ENCODE measurements at places on chromosomes 5 and 9.

GRCh38 chr9:108468364-108468763, 387.4 kb downstream of the ACTL7B start:
- DNase-seq = peak; percentile 12

DNA sequence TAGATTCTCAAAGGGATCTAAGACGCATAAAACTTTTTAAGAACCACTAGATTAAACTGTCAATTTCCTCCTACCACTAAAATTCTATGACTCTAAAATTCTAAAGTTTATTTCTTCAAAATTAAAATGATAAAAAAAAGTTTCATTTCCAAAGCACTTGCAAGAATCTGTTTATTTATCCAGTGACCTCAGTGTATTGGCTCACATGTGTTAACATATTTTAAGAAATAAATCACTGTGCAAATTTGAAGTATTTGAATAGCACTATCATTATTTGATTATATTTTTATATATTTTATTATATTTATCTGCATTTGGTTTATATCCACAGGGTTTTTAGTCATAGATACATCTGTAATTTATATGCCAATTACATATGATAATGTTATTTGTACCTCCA, 62.2 kb upstream of the SLC12A2 start:
- DNase-seq = no peak

- DNase-seq = no peak
Measured at GRCh38 chr9:137069508-137070091, 757 bp downstream of the SAPCD2 start.

DNA sequence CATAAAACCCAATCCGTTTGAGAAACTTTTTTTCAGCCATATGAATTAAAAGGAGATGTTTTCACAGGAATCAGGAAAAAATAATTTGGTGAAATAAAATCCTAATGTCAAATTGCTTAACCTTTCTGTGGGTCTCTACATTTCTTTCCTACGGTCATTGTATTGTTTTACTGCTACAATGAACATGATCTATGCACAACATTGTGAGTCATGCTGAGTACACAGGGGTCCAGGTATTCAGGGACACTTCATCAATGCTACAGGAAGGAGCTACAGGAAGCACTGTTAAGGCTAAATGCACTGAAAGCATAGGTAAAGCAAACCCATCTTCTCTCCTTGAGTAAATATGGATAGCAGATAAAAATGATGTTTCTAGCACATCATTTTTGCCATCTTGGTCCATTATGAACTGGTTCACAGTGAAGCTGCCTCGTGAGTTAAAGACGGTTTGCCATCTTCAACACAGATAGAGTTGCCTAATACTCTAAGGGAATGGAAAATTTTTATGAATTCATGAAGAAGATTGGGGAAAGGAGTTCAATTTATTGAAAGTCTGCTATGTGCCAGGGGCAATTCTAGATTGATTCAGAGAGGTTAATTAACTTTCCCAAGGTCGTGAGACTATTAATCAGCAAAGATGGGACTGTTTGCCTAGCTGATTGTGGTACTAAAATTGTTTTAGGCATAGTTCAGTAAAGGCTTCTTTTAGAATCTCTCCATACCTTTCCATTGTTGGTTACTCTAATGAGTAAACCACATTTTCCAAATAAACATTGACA, 85.5 kb downstream of the DIRAS2 start:
- no peak for DNase-seq

DNA sequence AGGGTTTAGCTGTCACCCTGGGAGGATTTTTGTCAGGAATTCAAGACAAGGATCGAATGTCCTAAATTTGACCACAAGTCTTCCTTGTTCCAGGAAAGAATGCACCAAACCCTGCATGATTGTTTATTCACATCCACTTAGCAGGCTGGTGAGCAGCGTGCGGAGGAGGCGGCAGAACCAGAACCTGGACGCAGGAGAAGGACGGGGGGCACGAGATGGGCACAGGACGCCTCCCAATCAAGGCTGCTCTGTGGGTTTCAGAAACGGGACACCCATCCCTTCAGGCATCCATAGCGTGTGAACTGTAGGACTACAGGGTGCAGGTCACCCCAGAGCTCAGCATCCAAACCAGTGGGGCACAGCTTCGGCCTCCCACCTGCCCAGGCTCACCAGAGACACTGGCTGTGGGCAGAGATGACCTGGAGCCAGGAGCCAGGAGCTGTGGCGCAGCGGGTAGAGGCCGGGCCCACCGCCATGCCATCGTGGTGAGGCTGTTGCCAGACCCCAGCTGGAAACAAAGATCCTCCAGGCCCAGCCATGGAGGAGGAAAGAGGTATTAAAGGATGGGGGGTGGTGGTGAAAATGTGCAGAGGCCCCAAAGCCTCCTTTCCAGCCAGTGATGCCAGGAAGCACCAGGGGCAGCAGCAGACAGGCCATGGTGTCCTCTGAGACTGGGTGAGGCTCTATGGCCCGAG, 32.3 kb upstream of the ADAMTS2 start:
- no peak for DNase-seq

DNA sequence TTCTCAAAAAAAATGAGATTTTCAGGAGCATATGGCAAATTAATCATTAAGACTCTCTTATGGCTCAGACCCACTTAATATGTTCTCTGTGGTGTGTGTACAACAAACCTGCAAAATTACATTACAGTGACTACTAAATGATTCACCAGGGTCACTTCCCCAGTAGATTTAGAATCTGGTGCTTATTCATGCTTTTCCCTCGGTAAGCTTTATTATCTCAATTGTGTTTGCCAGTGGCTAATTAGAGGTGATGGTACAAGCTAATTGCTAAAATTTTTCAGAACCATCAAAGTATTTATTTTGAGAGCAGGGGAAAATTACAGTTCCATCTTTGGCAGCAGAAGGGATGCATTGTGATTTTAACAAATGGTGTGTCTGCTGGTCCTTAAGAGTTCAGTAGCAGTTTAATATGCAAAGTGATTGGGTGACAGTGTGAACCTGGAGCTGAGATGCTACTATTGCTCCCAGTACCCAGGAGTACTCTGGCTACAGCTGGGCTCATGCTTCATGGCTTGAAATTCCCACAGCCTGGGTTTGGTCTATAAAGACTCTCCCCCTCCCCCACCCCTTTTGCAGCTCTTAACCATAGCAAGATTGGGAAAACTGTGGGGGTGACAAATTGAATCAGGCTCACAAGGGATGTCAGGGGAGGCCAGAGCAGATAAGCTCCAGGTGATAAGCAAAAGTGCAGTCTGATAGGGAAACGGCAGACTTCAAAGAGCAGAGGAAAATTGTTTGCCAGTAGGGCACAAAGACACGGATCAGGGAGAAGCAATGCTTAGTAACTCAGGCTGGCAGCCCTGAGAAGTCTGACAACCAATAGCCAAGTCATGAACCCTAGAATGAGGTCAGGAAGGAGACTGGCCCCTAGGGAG, 92.8 kb upstream of the RAD23B start:
- DNase-seq = no peak

GRCh38 chr9:134329576-134329855, 3.3 kb downstream of the RXRA start:
- DNase-seq = no peak

- DNase-seq = no peak
Measured at GRCh38 chr5:67537439-67538148, 341.0 kb upstream of the CD180 start.

GRCh38 chr5:78778538-78778937, 130.0 kb upstream of the LHFPL2 start:
- no peak for DNase-seq

GRCh38 chr5:72846483-72846882, 30.0 kb downstream of the TNPO1 start:
- DNase-seq = no peak

GRCh38 chr5:39876146-39876545, 451.4 kb upstream of the DAB2 start:
- no peak for DNase-seq

GRCh38 chr9:32350682-32351081, 33.8 kb upstream of the ACO1 start:
- DNase-seq = no peak

GRCh38 chr9:117095081-117095480, 319.8 kb downstream of the ASTN2 start:
- no peak for DNase-seq

- DNase-seq = no peak
Measured at GRCh38 chr5:96747720-96748119, 60.0 kb downstream of the ERAP1 start.

DNA sequence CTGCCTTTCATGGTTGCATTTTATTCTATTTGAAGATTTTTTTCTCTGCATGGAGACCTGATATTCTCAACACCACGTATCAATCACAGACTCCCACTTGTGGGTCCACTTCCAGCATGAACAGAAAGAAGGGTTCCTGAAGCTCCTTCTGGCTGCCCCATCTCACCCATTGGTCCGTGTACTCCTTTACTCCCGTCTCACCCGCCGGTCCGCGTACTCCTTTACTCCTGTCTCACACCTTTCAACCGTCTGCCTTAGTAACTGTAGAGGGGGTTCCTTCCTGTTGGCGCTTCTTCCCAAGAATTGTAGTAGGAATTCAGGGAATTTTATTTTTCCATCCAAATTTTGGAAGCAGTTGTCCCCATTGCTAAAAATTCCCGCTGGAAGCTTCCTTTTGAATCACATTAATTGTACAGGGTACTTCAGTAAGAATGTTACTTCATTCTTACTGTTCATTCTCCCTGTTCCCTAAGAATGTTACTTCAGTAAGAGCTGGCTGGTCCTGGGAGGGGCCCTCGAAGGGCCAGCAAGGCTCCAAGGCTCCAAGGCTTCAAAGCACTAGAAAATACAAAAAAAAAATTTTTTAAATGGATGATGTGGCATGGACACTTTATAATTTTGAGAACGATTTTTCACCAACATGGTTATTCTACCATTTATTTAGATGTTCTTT, 3.9 kb upstream of the LPCAT1 start:
- DNase-seq = no peak

DNA sequence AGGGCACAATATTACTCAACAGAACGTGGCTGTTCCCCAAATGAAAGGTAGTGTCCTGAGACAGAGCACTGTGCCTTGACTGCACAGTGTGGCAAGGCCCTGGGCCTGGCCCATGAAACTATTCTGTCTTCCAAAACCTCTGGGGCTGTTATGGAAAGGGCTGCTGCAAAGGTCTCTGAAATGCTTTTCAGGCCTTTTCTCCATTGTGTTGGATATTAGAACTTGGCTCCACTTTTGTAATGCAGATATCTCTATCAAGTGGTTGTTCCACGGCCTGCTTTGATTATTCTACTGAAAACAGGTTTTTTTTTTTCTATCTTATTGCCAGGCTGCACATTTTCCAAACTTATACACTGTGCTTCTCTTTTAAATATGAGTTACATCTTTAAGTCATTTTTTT, 777.5 kb upstream of the TYRP1 start:
- no peak for DNase-seq

GRCh38 chr5:119945691-119946090, 316.3 kb downstream of the FAM170A start:
- no peak for DNase-seq
